ENCODE measurements at places on chromosomes 3 and 15.

DNA sequence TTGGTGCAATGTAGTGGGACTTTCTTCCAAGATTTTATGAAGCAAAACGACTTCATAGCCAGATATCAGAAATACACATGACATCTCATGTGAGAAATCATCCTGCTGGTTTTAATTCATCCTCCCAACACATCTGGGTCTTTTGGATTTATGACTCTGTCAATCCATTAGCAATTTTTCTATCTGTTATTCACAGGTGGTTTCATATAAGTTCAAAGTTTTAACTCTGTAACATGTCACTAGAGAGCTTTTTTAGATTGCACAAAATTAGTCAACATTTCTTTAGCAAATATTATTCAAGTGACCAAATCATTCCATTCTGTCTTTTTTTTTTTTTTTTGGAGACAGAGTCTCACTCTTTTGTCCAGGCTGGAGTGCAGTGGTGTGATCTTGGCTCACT, 30.4 kb downstream of the SQOR start:
- no peak for DNase-seq

DNA sequence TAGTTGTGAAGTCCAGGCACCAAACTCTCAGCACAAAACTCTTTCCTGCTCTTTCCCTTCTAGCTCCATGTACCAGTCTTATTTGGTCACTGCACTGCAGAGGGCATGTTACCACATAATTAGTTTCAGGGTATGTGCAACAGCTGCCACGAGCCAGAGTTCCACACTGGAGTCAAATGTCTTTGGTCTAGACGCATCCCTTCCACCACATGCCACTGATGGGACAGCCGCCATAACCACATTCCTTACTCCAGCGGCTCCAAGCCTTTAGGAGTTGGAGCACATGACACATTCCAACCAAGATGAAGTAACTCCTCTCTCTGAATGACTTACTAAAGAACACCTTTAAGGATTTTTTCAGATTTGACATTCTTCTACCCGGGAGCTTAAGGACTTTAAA, 153.4 kb downstream of the ERC2 start:
- no peak for DNase-seq

GRCh38 chr3:54771050-54771449, 156.8 kb downstream of the LRTM1 start:
- DNase-seq: no peak

- DNase-seq: no peak
These were observed 65.0 kb upstream of the IQSEC1 start for GRCh38 chr3:13137941-13138832.

- no peak for DNase-seq
These were observed 26.8 kb downstream of the KLHDC8B start for GRCh38 chr3:49198161-49198560.

GRCh38 chr3:36989005-36989404, 3.9 kb downstream of the EPM2AIP1 start:
- DNase-seq: no peak

DNA sequence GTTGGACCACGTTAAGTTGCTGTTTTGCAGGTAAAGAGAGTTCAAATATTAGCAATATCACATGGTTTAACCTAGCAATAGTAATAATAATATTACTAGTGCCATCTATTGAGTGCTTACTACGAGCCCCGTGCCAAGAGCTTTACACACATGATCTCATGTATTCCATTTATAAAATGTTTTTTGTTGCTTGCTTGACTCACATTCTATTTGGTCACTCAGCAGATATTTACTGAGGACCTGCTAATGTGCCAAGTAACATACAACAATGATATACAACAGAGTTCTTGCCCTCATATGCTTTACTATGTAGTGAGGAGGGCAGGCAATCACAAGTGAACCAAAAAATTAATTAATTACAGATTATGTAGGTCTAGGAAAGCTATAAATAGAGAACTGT, 36.7 kb downstream of the CTDSPL start:
- DNase-seq: no peak

DNA sequence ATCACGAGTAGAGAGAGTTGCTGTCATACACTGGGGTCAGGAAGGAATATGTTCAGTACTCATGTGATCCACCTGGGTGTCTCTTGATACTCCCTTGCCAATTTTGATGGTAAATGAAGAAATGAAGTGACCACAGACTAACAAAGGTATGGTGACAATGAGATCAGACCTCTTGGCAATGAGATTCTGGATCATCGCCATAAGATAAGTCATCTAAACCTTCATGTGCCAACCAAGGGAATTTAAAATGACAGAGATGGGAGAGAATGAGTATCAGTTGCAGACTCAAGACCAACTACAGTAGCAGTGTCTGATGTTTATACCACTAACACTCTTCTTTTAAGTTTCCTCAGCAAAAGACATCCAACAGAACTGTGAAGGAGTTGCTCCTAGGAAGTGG, 601.0 kb downstream of the MECOM start:
- no peak for DNase-seq

DNA sequence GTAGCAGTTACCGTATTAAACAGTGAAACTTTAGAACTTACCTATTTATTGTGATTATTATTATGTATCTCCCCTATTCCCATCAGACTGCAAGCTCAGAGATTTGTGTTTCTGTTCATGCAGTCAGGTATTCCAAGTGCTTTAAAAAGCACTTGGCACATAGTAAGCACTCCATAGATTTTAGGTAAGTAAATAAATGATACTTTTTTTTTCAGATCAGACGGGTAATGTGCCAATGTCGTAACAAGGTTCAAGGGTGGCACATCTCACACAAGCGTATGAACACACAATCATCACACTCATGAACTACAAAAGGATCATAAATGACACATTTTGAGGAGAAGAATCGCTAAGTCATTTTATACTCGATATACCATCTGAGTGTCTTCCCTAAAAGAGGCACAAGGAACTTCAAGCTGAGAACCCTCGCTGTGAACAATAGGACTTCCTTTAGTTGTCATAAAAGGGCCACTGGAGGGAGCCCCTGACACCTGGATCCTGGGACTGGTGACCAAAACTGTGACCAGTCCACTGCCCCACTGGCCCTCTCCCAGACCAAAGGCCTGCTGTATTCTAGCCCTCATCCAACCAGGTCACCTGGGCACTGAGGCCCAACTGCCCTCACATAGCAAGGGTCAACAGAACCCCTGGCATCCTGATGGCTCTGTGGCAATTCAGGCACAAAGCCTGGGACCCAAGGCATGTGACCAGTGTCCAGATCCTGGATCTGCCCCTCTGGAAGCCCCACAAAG, 32.1 kb downstream of the KIF9 start:
- no peak for DNase-seq

All from T-helper 22 cell (primary cell).